ENCODE measurements at places on chromosomes 2 and 18.

DNA sequence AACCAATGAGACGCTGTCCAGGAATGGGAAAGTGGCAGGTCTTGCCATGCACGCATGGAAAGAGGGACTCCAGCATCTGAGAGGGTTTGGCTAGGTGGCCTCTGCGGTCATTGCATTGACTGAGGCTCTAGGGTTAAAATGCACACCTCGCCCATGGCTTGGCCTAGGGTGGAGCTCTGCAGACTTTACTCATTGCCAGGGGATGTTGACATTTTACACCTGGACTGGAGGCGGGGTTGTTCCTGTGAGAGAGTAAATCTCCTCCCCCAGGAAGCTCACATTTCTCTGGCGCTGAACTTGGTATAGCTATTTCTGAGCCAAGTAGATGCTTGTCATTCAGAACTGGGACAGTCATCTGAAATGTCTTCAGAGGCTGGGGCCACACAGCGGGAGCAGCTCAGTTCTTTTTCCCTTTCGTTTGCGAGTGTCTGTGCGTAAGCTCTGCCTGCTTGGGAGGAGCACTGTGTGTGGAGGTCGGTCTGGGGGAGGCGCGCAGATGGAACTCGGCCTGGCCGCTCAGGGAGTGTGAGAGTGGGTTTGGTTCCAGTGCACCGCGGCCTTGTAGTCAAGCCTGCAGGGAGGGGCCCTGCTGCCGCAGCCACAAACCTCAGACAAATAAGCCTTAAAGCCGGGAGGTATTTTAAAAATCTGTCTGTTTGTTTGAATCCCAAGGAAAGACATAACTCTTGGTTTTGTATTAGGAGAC is 76.5 kb downstream of the LPIN1 start:
- DNase-seq: no peak

GRCh38 chr18:2135309-2135708 is 436.0 kb downstream of the METTL4 start:
- DNase-seq: no peak

DNA sequence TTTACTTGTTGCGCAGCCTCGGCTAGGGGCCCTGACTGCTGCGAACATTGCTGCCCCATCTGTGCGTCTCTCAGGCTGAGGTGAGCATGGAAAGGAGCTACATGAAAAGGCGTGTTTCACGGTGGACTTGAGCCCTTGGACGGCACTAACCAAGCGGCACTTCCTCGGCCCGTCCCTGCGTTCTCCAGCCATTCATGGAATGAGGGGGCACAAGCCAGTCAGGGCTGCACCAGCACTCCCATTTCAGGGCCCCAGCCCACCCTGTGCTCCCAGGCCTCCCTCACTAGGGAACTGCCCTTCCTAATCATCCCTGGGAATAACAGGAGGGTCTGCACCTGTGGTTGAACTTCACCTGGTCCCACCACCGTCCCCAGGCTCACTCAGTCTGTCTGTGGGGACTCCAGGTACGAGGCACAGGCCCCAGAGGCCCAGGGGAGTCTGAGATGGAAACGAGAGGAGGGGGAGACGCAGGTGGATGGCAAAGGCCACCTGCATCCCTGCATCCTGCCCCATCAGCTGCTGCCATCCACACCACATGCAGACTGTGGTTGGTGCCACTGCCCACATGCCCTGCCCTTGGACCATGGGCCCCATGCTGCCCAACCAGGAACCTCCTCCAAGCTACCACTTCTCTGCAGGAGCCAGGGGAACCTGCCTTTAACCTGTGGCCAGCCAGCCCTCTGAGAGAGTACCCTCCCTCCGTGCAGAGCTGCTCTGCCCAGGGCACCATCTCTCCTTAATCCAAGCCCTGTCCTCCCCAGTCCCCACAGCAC is 99.7 kb downstream of the EIPR1 start:
- peak; percentile 23 for DNase-seq

- DNase-seq: no peak
Observed at GRCh38 chr2:118846442-118846952, 951 bp downstream of the EN1 start.

GRCh38 chr2:99680946-99681345 is 191.1 kb upstream of the REV1 start:
- DNase-seq: no peak

- DNase-seq: no peak
Observed at GRCh38 chr2:113233593-113234550, 44.8 kb downstream of the PAX8 start.

- no peak for DNase-seq
Observed at GRCh38 chr2:12766421-12766879, 49.7 kb downstream of the TRIB2 start.

GRCh38 chr2:84686783-84687476 is 170.6 kb downstream of the DNAH6 start:
- no peak for DNase-seq

GRCh38 chr2:203893401-203893800 is 25.8 kb downstream of the CTLA4 start:
- no peak for DNase-seq

- DNase-seq: no peak
Observed at GRCh38 chr2:46068636-46069035, 228.6 kb upstream of the EPAS1 start.

- no peak for DNase-seq
Observed at GRCh38 chr2:240240017-240240734, 99.7 kb upstream of the OTOS start.

DNA sequence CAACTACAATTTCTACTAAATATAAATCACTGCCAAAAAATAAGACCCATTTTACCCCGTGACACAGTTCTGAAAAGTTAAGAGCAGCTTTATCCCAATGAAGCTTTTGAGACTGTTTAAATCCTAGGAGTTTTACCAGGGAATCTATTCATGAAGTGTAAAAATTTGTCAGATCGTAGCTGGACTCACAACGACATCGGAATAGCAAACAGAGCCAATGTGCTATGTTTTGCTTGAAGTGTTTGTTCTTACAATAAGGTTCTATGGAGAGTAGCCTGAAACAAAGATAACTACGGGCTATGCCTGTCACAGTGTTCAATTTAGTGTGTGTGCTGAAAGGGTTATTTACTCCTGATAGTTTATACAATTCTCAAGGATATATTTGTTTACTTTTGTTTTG is 78.5 kb upstream of the L3MBTL4 start:
- DNase-seq: no peak

GRCh38 chr18:12930376-12930775 is 17.4 kb upstream of the SEH1L start:
- DNase-seq: no peak
